ENCODE measurements at places on chromosomes 7 and 10. TPM values are rescaled to one million over a fixed set of nuclear protein-coding genes. Genes with fewer than 3 reads are reported as not detected.

DNA sequence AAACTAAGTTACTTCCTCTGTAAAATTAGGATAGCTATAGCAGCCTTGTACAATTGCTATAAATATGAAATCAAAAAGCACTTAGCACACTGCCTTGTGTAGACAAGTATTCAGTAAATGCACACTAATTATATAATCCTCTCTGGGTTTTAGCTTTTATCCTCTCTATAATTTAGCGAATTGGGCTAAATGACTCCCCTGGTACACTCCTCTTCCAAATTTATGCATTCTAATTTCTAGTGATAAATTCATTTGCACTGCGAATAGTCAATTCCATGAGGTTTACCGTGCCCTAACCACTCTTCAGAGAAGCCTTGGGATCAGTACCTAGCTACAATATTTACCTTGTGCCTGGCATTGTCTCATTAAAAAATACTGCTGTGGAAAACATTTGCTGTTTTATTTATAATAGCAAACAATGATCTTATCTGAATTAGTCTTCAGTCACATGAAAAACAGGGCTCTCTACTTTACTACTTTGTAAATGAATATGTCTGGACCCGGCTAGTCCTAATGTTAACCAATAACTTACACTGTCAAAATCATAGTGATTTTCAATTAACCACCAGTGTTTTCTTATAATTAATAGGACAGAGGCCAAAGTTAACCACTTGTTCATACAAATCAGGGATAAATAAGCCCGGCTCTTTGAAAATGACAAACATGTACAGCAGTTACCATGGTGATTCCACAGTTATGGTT lies 577.9 kb downstream of the IPMK start:
- DNase-seq, result no peak

DNA sequence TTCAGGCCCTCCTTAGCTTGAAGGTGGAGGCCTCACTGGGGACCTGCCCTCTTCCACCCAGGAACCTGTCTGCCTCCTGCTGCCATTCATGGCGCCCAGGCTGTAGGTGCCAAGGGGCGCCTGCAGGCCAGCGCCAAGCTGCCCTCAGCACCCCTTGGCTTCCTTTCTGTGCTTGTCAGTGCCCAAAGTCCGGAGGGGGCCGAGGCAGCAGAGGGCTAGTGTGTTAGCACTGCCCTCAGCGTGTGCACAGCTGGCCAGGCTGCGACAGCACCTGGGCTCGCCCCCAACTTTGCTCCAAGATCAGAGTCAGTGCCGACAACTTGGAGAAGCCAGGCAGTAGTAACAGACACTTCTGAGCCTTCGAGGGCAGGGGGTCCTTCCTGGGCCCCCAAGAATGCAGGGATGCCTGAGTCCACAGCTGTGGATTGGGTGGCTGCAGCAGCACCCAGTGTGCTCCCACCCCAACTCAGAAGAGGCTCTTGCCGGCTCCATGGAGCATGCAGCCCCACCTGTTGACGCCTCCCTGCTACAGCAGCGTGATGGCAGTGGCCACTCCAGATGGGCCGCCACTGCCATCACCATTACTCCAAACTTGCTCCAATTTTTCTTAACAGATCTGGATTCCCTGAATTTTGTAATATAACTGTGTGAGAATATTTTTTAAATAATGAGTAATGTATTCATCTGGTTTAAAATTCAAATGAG lies 41.7 kb downstream of the CACUL1 start:
- DNase-seq, result no peak

Gene GLCCI1
- total RNA-seq, result 17.5 TPM

DNA sequence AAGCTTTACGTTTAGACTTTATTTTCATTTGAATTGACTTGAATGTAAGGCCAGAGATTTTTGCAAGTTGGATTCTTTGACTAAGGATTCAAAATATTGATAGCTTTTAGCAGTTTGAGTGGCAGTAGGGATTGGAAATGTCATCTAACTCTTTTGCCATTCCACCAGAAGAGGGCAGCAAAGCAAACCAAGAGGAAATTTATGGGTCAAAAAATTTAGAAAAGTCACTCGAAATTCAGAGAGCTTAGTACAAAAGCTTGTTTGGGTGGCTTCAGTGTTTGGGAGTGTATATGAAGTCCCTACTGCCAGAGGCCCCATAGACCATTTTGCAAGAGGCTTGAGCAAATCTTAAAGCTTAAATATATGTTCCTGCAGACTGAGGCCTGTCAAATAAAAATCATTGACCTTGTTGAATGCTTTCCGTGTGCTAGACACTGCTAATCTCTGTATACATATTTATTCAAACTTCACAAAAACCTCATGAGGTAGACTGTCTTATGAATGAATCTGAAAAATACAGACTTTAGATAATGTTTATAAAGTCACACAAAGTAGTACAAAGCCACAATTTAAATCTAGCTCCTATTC lies 44.6 kb upstream of the RSBN1L start:
- no peak for DNase-seq

DNA sequence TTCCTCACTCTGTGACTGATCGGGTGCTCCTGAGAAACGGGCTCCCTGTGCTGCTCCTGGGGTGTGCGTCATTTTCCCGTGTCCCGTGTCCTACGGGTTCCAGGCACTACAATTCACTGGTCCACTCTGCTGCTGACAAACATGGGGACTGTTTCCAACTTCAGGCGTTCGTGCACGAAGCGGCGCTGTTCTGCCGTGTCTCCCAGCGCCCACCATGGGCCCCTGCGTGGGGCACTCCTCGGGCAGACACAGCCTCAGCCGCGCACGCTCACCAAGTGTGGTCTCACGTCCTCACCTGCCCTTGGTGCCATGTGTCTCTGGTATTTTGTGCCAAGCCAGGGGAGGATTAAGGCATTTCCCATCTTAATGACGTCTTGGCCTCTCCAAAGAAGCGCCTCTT lies 19.0 kb downstream of the GPR146 start:
- DNase-seq, result no peak

- DNase-seq, result no peak
These were observed at the start of gene MYO1G for GRCh38 chr7:44978511-44979366. MYO1G (minus strand) TSS chr7:44979015; CDS start chr7:44978961, 54 bp downstream.

Gene CYP51A1
- 43.8 TPM for total RNA-seq

- no peak for DNase-seq
These were observed 25.1 kb downstream of the NRCAM start for GRCh38 chr7:108431099-108431498.

GRCh38 chr10:97812696-97813095 lies 36.9 kb upstream of the GOLGA7B start:
- DNase-seq, result no peak

Gene PIP
- 591 TPM for total RNA-seq

DNA sequence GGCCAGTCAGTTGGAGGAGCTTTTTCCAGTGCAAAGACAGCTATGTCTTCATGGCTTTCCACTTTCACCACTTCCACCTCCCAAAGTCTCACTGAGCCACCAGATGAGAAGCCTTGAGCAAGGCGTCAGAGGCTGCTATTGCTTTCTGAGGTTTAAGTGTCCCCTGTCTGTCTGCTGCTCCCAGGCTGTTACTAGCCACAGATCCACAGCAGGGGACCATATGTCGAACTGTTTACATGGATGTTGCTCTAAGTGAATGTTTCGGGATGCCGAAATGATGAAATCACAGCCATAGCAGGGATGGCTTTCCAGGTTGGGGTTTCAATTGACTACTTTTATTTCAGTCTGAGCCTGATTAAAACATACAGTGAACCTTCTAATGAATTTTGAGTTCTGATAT lies 88.5 kb downstream of the AVL9 start:
- no peak for DNase-seq

- DNase-seq, result no peak
These were observed 36.5 kb downstream of the C10orf71 start for GRCh38 chr10:49335364-49335972.

DNA sequence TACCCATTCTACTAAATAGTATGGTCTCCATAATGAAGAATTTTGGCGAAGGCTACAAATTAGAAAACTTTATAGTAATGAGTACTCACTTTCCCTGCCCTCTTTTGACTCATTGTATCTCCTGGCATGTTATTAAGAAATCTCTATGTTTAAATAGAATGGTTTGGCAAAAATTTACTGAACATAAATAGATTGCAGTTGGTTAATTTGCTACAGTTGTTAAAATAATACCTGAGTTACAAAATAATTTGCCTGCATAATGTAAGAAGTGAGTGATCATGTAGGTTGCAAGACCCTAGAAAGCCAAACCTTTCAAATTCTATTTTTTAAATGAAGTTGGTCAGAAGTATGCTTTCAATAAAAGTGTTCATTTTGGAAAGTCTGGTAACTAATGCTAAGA lies 176.8 kb upstream of the AHR start:
- DNase-seq, result no peak
